ENCODE measurements at places on chromosomes 5 and 9.

- DNase-seq: no peak
Measured at GRCh38 chr5:50593681-50594080, 72.8 kb upstream of the PARP8 start.

- no peak for DNase-seq
Measured at GRCh38 chr5:33885679-33886078, 6.1 kb downstream of the ADAMTS12 start.

DNA sequence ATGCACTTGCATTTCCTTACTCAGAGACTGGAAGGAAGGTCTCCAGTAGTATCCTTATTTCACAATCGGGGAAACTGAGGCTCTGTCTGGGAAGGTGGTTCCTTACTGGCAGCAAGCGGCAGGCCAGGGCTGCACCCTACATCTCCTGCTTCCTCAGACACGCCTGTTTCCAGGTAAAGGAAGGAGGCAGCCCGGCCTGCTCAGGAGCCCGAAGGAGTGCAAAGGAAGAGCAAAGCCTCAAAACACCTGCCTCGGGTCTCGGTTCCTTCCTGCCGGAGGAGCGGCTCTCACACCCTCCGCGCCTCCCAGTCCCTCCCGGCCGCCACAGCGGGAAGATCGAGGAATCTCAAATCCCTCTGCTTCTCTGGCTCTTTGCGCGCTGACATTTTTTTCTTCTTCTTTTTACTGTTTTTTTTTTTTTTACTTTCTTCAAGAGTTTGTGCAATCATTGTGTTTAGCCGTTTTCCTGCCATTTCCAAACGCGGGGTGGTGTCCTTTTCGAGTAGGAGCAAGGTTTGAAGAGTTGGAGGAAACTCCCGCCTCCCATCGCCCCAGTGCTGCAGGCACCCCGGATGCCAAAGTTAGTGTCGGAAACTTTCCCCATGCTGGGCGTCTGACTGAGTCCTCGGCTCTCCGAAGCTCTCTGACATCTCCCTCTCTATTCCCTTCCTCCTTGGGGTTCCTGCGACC, 1.0 kb downstream of the GGTA1 start:
- no peak for DNase-seq

- DNase-seq: no peak
Measured at GRCh38 chr9:6134661-6135180, 80.9 kb upstream of the IL33 start.

DNA sequence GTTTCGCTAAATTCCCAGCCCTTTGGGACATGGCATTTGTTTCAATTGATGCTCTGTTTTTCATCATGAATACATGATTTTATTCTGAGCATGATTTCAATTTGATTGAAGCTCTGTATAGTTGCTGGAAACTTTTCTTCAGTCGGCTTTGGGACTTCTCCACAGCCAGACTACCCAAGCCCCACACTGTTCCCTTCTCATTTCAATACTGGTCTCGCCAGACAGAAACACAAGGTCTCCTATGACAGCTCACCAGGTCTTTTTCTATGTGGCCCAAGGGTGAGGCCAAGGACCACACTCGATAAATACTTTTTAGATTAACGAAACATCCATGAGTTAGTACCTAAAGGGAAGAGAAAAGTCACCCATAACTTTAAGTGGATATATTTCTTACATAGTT, 132.2 kb downstream of the ARL15 start:
- no peak for DNase-seq

- DNase-seq: no peak
Measured at GRCh38 chr5:135605221-135605620, 26.4 kb upstream of the CXCL14 start.

Data from astrocyte of the cerebellum (primary cell).